Kidney (tissue), 22 donors: ENCODE measurements at places on chromosomes 16 and 17.
A peak's percentile ranks its signal among the peaks of the same experiment; 100 is the strongest.

DNA sequence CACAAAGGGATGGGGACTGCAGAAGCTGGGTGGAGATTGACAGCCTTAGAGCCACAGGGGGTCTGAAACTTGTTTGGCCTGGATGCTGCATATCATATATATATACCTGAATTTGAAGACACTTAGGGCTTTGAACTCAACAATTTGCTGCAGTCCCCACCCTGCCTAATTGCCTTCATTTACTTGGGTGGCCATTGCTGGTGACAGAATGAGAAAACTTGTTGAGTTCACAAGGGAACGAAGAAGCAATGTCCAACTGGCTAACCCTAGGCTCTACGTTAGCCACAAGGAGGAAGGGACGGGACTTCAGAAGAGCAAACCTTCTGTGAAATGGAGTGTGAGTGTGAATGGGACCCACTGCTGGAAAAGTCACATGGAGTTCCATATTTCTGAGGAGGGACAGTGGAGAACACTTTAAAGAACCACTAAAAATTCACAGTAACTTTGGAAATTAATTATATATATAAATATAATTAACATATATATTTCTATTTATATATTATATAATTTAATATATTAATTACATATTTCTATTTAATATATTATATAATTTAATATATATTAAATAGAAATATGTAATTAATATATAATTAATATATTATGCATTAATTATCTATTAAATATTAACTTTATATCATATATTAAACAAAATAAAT lies 215.3 kb upstream of the SOX9 start:
- H3K4me3 ChIP-seq: no peak overlapping the region
- H3K27me3 ChIP-seq: no peaks in the 10 kb centered on the region
- no peak for DNase-seq
- no peaks in the 10 kb centered on the region for H3K36me3 ChIP-seq
- H3K27ac ChIP-seq: no peak overlapping the region

- H3K27me3 ChIP-seq: no peaks in the 10 kb centered on the region
- H3K36me3 ChIP-seq: peaks cover 2% of the 10 kb centered on the region
- peaks cover 23% of the 10 kb centered on the region for H3K4me1 ChIP-seq
- peak within 1 kb of the TSS; percentile 57 for H3K4me3 ChIP-seq
- peak within 1 kb of the TSS; percentile 49 for H3K27ac ChIP-seq
Observed at GRCh38 chr16:69105501-69106361, at the start of gene HAS3. Gene HAS3, plus strand, starts transcription at chr16:69105653. Its CDS starts 3,743 bp downstream, at chr16:69109396.

DNA sequence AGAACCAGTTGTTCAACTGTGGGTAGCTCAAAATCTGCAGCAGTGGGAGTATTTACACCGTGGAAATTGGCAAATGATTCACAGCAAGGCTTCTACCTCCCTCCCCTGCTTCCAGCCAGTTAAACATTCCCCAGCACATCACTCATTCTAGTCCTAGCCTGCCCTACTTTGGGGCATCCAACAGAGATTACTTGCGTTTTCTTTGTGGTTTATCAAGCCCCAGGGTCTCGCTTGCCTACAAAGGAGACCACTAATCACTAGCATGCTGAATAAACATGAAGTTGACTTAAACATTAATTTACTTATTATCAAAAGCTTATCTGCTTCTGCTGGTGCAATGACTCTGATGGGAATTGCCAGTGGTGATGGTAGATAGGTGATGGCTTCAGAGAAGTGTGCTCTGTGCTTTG lies 94.5 kb downstream of the MARF1 start:
- H3K4me3 ChIP-seq: no peak overlapping the region
- no peak for DNase-seq
- H3K36me3 ChIP-seq: no peaks in the 10 kb centered on the region
- H3K4me1 ChIP-seq: no peaks in the 10 kb centered on the region

- H3K4me3 ChIP-seq: no peak overlapping the region
- H3K4me1 ChIP-seq: peaks cover 12% of the 10 kb centered on the region
- no peak overlapping the region for H3K27ac ChIP-seq
- DNase-seq: no peak
- no peaks in the 10 kb centered on the region for H3K27me3 ChIP-seq
- H3K36me3 ChIP-seq: no peaks in the 10 kb centered on the region
Observed at GRCh38 chr17:41547921-41548843, 20.1 kb upstream of the KRT19 start.

DNA sequence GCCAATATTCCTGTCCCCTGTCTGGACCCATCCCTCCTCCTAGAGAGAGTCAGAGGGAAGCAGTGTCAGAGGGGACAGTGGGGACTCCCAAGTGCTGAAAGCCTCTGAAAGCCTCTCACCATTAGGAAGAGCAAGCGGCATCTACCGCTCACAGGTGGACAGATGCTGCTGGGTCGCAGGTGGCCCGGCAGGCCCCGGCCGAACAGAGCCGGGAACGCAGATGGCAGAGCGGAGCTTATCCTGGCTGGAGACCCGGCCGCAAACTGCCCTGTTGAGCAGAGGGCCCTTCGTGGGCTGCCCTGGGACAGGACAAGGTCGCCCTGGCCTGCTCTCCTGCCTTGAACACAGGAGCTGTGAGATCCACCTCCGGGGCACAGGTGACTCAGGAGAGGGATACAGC lies 23.0 kb upstream of the NAT9 start:
- DNase-seq: no peak
- peaks cover 12% of the 10 kb centered on the region for H3K36me3 ChIP-seq
- H3K4me1 ChIP-seq: no peaks in the 10 kb centered on the region

DNA sequence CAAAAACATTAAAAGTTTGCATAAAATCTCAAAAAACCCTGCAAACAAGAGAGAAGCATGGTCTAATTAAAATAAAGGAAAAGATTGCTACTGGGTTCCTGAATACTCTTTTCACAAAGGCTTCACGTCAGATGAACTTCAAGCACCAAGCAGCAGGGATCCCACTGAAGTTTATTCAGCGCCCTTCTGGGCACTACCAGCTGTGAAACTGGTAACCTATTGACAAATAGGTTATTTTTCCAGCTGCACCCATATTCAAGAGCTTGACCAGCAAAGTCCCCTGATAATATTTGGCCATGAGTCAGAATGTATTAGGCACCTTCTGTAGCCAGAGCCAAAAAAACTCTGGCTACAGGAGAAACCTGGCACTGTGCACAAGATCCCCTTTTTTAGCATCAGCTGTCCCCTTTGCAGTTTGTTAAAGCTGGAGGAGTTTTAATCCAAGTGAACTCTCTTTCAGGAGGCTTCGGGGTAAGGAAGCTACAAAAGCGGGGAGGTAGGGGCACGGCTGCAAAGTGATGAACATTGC lies 60.3 kb downstream of the GRIN2A start:
- DNase-seq: no peak
- H3K36me3 ChIP-seq: no peaks in the 10 kb centered on the region
- no peaks in the 10 kb centered on the region for H3K27me3 ChIP-seq
- H3K4me3 ChIP-seq: no peak overlapping the region

GRCh38 chr17:45164734-45165269 lies 3.1 kb downstream of the HEXIM2 start:
- H3K4me3 ChIP-seq: no peak overlapping the region
- H3K4me1 ChIP-seq: no peaks in the 10 kb centered on the region

- H3K27me3 ChIP-seq: no peaks in the 10 kb centered on the region
- H3K27ac ChIP-seq: no peak overlapping the region
- no peaks in the 10 kb centered on the region for H3K36me3 ChIP-seq
- H3K4me1 ChIP-seq: peaks cover 4% of the 10 kb centered on the region
- DNase-seq: peak; percentile 87
Observed at GRCh38 chr16:30924076-30924912, 922 bp downstream of the FBXL19 start.
